Suppressor macrophage (primary cell): ENCODE measurements at places on chromosomes 4 and X.

- no peak for DNase-seq
Observed at GRCh38 chr4:22552812-22553211, 36.9 kb upstream of the ADGRA3 start.

- no peak for DNase-seq
Observed at GRCh38 chr4:139686130-139686529, 20.5 kb downstream of the MGST2 start.

DNA sequence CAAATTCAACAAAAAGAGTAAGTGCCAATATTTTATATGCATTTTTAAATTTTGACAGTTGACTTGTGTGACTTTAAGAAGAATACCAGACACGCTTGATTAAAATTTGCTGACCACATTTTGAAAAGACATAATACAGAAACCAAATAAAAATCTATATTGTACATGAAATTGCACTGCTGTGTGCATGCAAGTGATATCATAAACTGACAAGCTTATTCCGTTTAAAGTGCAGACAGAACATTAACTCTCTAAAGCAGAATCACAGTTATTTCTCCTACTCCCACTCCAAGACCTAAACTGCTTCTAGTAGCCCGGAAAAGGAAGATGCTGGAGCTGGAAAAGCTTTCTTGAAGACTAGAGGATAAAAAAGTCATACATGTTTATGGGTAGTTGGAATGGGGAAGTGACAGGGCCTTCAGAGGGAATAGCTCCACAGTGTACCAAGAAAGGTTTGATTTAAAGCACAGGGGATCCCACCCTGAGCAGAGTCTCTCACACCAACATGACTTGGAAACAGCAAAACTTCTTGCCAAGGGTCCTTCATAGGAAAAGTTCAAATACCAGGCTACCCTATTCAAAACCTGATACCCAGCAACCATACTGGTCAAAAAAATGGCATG is 34.1 kb upstream of the NAF1 start:
- DNase-seq: no peak

DNA sequence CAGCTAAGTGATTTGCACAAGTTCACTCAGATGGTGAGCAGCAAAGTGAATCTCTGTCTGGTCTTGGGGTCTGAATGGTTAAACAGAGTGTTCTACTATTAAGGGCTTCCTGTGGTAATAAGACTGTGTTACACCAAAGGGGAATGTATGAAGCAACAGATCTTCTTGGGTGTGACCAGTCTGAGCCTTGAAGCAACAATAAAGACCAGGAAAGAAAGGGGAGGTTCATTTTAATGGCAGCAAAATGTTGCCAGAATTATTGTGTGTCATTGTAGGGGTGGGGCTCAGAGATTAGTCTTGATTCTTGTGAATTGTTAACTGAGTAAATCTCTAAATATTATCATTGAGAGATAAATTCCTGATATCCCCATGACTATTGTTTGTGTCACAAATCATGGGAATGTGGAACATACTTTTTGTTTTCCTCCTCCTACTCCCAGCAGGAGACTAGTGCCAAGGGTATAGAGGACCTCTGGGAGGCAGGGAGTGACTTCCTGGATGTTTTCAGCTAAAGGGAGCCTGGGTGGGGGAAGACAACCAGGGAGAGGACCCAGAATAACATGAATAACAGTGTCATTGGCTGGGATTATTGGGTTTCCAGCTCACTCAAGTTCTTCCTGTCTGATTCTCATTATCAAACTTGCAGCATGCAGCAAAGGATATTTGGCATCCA is 141.4 kb upstream of the PAK3 start:
- DNase-seq: no peak

DNA sequence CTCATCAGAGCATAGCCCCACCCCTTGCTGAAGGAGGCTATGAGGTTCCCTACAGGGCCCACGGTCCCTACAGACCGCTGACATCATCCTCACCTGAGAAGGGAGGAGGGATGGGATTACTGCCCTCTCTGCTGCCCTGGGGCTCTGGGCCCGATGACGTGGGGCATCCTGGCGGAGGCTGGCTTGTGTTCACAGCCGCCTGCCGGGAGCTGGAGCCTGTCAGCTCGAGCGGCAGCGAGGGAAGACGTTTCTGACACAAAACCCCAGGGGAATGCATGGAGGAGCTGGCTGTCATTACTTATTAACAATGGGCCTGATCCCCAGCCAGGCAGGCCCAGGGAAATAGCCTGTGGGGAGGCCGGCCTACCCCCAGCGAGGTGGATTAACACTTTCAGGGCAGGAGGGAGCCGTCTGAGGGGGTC is 106.6 kb upstream of the ATP6AP2 start:
- DNase-seq: no peak

- DNase-seq: no peak
Observed at GRCh38 chr4:119261986-119262385, 49.5 kb downstream of the USP53 start.
